ENCODE measurements at places on chromosomes 6 and 20. TPM values are rescaled to one million over a fixed set of nuclear protein-coding genes. Genes with fewer than 3 reads are reported as not detected.

DNA sequence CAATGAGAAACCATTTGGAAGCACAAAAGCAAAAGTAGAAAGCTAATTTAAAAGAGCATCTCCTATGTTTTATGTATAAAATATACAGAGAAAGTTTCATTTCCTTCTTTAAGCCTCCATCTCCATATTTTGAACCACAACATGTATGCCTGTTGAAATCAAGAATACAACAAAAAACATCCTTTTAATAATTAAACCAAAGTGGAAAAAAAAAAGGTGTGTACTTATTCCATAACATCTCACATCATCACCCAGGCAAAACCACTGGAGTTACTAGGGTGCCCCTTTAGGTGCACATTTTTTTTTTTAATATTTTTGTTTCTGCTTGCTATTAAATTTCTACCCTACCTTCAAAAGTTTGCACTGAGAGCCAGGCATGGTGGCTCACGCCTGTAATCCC lies 43.0 kb downstream of the EDN1 start:
- no peaks in the 10 kb centered on the region for H3K36me3 ChIP-seq
- H3K4me1 ChIP-seq = peaks cover 2% of the 10 kb centered on the region
- peaks cover 2% of the 10 kb centered on the region for H3K27me3 ChIP-seq
- DNase-seq = no peak

DNA sequence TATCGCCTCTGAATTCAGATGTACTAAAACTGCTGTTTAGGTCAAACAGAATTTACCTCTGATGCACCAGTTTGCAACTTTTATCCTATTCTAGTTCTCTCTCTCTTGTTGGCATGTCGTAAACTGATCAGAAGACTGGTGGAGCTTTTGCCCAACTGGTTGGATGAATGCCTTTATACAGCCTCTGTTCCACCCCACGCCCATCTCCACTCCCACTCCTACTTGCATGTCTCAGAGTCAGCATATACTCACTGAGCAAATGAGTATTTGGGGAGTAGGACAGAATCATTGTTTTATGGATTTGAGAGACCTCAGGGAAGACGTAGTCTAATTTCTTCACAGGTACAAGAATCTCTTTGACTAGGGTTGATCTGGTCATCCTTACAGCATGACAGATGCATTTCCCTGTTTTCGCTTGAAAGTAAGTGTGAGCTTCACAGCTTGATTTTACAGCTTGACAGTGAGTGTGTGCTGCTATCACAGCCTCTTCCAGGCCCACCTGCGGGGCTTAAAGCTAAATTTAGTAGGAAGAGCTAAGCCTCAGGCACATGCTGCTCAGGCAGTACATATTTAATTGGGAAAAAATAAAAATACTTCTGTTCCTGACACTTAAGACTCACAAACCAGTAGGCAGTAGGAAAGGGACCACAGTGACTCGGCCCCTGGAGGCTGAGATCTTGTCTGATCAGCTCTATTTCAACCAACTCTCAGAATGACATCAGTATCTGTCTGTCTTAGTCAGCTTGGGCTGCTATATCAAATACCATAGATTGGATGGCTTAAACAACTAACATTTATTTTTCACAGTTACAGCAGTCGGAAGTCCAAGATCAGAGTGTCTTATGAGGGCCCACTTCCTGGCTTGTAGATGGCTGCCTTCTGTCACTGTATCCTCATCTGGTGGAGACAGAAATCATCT lies 30.4 kb downstream of the TRMT6 start:
- peaks cover 15% of the 10 kb centered on the region for H3K4me1 ChIP-seq
- peak overlapping the region; percentile 1 for H3K27ac ChIP-seq
- H3K4me3 ChIP-seq = peak overlapping the region; percentile 4
- no peaks in the 10 kb centered on the region for H3K36me3 ChIP-seq
- no peak for DNase-seq
- peaks cover 12% of the 10 kb centered on the region for H3K27me3 ChIP-seq

DNA sequence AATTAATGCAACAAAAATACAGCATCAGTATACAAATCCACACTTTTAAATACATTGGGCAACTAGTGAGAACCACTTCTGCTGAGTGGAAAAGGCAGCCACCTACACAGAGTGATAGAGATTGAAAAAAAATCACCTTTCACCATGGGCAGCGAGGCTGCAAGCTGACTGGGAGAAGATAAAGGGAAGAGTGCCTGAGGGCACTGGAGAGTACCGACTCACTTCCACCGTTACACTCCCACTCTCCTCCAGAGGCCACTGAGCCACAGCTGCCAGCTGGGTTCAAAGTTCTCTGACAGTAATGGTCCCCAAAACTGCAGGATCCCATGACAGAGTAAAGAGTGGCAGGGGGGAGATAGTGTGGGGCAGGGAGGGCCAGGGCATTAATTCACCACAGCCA lies 24.1 kb downstream of the PXT1 start:
- no peak for DNase-seq
- no peak overlapping the region for H3K27ac ChIP-seq
- H3K4me3 ChIP-seq = no peak overlapping the region
- peaks cover 12% of the 10 kb centered on the region for H3K4me1 ChIP-seq

Gene B3GAT2
- 0.05 TPM for total RNA-seq

GRCh38 chr6:77764364-77764763 lies 111.5 kb downstream of the MEI4 start:
- no peaks in the 10 kb centered on the region for H3K27me3 ChIP-seq
- no peaks in the 10 kb centered on the region for H3K4me1 ChIP-seq
- no peak overlapping the region for H3K4me3 ChIP-seq
- no peak for DNase-seq
- no peaks in the 10 kb centered on the region for H3K36me3 ChIP-seq
- no peak overlapping the region for H3K27ac ChIP-seq

DNA sequence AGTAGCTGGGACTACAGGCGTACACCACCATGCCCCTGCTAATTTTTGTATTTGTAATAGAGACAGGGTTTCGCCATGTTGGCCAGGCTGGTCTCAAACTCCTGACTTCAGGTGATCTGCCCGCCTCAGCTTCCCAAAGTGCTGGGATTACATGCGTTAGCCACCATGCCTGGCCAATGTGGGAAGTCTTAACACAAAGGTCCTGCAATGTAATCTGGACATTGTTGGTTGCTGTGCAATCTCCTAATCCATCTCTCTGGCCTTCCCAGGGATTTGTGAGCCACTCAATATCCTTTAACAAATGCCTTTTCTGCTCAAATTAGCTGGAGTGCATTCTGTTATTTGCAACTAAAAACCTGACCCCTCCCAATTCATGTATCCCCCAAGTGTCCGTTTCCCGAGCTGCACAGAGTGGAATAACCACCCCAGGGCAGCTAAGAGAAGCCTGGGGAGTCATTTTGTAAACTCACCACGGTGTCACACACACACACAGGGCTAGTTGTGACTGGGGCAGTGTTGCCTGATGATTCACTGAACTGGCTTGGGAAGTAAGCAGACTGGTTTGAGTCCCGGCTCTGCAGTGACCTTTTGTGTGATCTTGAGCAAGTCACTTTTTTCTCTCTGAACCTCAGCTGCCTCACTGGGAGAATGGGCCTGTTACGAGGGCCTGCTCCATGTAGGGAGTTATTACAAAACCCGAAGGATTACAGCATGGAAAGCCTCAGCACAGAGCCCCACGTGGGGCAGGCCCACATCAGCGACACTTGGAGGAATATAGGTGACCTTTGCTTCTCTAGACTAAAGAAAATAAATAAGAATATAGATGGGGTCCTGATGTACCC lies 152.3 kb downstream of the ZMYND8 start:
- no peak overlapping the region for H3K27ac ChIP-seq
- no peaks in the 10 kb centered on the region for H3K27me3 ChIP-seq
- no peak for DNase-seq
- no peak overlapping the region for H3K4me3 ChIP-seq
- peaks cover 8% of the 10 kb centered on the region for H3K4me1 ChIP-seq
- H3K36me3 ChIP-seq = no peaks in the 10 kb centered on the region

- H3K4me1 ChIP-seq = no peaks in the 10 kb centered on the region
- no peak overlapping the region for H3K4me3 ChIP-seq
- peaks cover 56% of the 10 kb centered on the region for H3K27me3 ChIP-seq
- no peak for DNase-seq
- H3K27ac ChIP-seq = no peak overlapping the region
Measured at GRCh38 chr6:11036351-11036740, 7.8 kb downstream of the ELOVL2 start.

Gene MCCD1
- not detected for total RNA-seq

GRCh38 chr6:7732228-7732627 lies 6.3 kb downstream of the BMP6 start:
- H3K27ac ChIP-seq = no peak overlapping the region
- H3K4me3 ChIP-seq = no peak overlapping the region
- H3K27me3 ChIP-seq = peaks cover 67% of the 10 kb centered on the region
- H3K4me1 ChIP-seq = peaks cover 9% of the 10 kb centered on the region
- DNase-seq = no peak
- H3K36me3 ChIP-seq = no peaks in the 10 kb centered on the region

Data from activated CD4-positive, alpha-beta T cell treated with anti-CD3 and anti-CD28 coated beads, Interleukin-2, amount 10 ng/mL, durations not matched to agents 24 days and 14 days (primary cell).